Activated naive CD8-positive, alpha-beta T cell treated with anti-CD3 and anti-CD28 coated beads, Interleukin-2, amount 10 ng/mL, durations not matched to agents 7 days and 5 days (primary cell): ENCODE measurements at places on chromosomes 2 and 18. TPM values are rescaled to one million over a fixed set of nuclear protein-coding genes. Genes with fewer than 3 reads are reported as not detected.

Gene NBAS
- total RNA-seq = 31.9 TPM

Gene TWIST2
- total RNA-seq = not detected

Gene DUSP2
- 50.2 TPM for total RNA-seq

Gene DSG2
- total RNA-seq = 0.28 TPM

Gene NYAP2
- not detected for total RNA-seq
